ENCODE measurements at places on chromosomes 2 and 18. TPM values are rescaled to one million over a fixed set of nuclear protein-coding genes. Genes with fewer than 3 reads are reported as not detected.

Gene OTOF
- 6.9 TPM for total RNA-seq

Gene SERPINB12
- not detected for total RNA-seq

Gene KLHL30
- not detected for total RNA-seq

Gene ZNF514
- 10.1 TPM for total RNA-seq

Gene LOXHD1
- total RNA-seq = not detected

Gene FBXO48
- 1.4 TPM for total RNA-seq

Gene HOXD13
- not detected for total RNA-seq

Gene LTBP1
- total RNA-seq = 0.26 TPM

Gene WNT10A
- total RNA-seq = 0.18 TPM

Gene ETAA1
- 10.7 TPM for total RNA-seq

Gene SPATA3
- not detected for total RNA-seq

GRCh38 chr2:15313657-15314056 lies 247.5 kb downstream of the NBAS start:
- no peak for DNase-seq

GRCh38 chr18:44883671-44884070 lies 203.0 kb downstream of the SETBP1 start:
- no peak for DNase-seq

DNA sequence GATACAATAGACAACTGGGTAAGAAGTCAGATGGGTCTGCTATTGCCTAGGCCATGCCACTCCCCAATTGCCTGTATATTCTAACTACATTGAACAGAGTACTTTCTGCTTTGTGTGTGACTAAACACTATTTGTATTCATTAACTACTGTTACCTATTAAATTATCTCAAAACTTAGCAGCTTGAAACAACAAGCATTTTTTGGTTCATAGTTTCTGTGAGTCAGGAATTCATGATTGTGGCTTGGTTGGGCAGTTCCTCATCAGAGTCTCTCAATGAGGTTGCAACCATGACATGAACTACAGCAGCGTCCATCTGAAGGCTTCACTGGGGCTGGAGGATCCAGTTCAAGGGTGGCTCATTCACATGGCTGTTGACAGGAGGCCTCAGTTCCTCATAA lies 205.7 kb downstream of the EN1 start:
- DNase-seq = no peak

- DNase-seq = no peak
These were observed 779.2 kb downstream of the CNTNAP5 start for GRCh38 chr2:124804014-124804940.

DNA sequence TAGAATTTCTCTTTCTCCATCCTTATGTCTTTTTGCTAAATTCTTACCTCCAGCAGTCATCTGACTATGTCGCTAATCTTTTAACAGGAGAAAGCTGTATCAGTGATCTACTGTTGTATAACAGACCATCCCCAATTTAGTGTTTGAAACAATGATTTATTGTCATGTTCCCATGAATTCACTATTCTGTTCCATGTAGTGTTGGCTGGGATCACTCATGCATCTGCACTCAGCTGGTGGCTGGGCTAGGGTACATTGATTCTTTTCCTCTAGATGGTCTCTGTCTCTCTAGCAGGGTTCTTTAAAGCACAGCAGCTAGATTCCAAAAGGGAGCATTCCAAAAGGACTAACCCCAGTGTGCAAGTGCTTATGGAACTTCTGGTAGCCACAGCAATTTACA lies 184.2 kb upstream of the FANCL start:
- DNase-seq = no peak

DNA sequence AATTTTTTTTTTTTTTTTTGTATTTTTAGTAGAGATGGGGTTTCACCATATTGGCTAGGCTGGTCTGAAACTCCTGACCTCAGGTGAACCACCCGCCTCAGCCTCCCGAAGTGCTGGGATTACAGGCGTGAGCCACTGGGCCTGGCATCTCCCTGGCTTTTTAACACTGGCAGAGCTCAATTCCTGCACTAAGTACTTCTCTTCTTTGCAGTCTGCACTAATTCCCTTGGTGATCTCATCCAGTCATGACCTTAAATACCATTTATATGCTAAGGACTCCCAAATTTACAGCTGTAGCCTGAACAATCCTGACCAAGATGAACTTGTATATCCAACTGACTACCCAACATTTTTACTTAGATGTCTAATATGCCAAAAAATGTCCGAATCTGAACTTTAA lies 10.2 kb downstream of the PREPL start:
- no peak for DNase-seq

- DNase-seq = no peak
These were observed 169.8 kb downstream of the TRIM43 start for GRCh38 chr2:95761556-95761955.

- no peak for DNase-seq
These were observed 459.4 kb downstream of the EPHA4 start for GRCh38 chr2:221112744-221113143.

DNA sequence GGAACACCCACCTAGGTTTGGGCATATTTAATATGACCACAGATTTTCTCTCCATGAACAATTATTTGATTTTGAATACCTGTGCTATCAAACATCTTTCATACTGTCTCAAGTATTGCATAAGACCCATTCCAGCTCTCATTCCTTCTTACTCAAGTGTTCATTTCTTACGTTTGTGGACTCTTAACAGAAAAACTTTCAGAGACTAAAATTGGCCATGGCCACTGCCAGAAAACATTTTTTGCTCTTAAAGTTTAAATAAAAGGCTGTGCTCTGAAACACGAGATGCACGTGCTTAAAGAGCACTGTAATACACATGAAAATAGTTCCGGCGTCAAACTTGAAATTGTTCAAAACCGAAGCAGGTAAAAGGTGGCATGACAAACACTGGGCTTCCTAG lies 89.3 kb downstream of the LIMS1 start:
- DNase-seq = no peak

DNA sequence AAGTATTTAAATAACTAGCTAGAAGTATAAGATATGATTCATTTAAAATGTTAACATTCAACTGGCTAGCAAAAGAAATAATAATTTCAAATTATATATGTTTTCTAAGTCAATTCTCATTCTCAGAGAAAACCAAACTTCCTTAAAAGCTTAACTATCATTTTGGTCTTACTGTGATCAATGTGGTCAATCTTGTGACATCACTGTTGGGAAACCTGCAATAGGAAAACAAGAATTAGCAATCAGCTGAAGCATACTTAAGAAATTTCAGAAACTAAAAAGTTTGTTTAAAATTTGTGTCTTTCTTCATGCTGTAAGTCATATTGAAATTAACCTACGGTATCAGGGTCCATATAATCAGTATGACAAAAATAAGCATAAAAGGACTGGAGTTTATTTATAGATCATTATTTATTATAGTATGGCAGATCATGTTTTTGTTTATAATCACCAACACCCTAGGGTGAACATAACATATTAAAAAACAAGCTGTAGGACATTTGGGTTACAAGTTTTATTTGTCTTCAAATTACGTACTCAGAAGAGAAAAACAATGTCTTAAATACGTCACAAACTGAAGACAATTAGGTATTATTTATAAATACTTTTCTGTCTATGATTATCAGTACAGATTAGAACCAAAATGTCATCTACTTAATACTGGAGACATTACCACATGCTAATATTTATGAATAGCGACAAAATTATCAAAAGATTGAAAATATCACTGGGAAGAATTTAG lies 60.5 kb downstream of the BAZ2B start:
- no peak for DNase-seq

GRCh38 chr2:236946871-236947270 lies 138.8 kb upstream of the COPS8 start:
- DNase-seq = no peak

DNA sequence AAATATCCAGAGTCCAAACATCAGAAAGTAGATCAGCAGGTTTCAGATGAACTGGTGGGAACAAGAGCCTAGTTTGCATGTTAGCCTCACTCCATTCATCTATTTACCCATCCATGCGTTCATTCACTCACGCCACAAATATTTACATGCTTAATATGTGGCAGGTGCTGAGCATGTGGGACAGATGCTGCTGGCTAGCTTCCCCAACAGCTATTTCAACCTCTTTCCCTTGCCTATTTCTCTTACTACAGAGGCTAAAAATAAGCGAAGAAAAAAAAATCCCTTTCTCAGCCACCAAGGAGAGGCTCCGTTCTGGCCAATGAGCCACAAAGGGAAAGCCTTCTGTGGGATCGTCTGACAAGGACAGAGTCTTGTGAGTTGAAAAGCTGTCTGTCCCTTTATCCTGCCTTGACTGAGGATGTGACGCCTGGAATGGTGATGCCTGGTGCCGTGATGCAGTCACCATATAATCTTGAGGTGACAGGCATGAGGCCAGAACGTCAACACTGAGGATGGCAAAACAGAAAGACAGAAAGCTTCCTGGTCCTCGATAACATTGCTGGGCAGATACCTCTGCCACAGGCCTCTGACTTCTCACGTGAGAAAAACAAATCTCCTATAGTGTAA lies 78.2 kb downstream of the KCTD1 start:
- no peak for DNase-seq

GRCh38 chr2:120805602-120806001 lies 69.9 kb downstream of the GLI2 start:
- no peak for DNase-seq

GRCh38 chr2:30259827-30260679 lies 28.7 kb downstream of the LBH start:
- DNase-seq = no peak

- no peak for DNase-seq
These were observed 66.5 kb upstream of the UGP2 start for GRCh38 chr2:63775191-63775590.

DNA sequence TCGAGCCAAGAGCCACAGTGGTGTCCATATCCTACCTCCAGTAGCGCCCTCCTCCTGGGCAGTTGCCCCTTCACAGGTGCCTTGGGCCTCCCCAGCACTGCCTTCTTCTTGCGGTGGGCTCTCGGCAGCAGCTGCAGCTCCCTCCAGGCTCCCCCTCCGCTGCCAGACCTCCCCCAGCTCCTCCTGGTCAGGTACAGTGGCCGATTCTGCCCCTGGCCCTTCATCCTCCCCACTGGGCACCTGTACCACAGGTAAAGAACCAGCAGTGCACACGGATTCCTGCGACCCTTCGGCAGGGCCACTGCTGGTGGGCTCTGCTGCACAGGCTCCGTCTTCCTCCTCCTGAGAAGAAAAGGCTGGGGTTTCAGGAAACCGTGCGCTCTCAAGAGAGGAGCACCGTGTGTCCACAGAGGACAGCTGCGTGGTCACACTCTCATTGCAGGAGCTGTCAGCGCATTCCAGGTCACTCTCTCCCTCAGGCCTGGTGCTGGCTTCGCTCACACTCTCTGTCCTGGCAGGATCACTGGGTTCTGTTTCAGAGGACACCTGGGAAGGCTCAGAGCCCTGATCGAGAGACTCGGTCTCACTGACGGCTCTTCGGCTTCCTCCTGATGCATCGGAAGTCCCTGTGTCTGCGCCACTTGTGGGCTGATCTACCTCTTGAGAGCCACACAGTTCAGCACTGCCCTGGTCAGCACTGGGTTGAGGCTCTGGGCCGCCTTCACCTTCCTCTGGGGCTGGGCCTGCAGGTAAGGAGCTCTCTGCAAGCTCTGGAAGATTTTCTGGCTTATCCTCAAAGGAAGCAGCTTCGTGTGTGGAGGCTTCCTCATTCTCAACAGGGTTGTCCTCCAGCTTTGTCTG lies 147.4 kb upstream of the STK17B start:
- no peak for DNase-seq

DNA sequence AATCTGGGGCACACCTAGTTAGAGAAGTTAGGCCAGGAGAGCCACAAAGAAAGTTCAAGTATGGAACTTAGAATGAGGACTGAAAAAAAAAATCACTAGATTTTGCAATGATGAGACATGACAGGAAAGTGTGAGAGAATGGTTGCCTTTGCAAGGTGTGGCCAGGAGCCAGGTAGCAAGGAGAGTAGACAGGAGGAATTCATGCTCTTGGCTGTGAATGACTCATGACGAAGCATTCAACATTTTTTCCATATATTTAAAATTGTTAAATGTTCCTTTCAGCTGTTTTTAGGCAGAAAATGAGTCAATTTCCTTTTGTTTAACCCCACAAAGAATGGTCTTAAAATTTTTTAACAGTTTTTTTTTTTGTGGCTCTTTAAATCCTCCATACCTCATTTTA lies 636.9 kb downstream of the PLCL1 start:
- DNase-seq = no peak

DNA sequence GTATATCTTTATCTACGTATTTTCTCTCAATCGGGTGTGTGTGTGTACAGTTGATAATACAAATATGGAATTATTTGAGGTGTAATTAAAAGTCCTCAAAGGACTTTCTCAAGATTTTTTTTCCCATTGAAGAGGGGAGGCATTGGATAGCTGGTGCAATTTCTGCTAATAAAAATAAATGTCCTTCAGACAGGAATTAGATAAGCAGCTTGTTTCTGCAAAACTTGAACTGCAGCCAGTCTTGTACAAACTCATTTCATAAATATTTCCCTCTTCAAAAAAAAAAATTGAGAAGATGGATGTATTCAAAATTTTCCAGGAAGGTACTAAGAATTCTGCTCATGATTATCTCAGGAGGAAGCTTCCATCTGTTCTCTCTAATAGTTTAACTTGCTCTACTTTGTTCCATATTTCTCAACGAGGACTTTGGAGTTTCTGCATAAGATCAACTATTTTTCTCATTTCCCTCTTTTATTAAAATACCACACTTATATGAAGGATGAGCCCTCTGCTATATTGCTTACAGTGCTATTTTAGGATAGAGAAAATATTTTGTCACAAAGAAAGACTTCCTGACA lies 33.0 kb upstream of the GLS start:
- DNase-seq = no peak

GRCh38 chr2:146721486-146721885 lies 1123.3 kb upstream of the ACVR2A start:
- no peak for DNase-seq

- DNase-seq = no peak
These were observed 260.1 kb downstream of the PRKCE start for GRCh38 chr2:45911538-45911937.

- peak; percentile 11 for DNase-seq
These were observed 37.7 kb upstream of the MEX3C start for GRCh38 chr18:51235009-51235789.

GRCh38 chr18:50562686-50563085 lies 2.8 kb downstream of the MAPK4 start:
- no peak for DNase-seq

DNA sequence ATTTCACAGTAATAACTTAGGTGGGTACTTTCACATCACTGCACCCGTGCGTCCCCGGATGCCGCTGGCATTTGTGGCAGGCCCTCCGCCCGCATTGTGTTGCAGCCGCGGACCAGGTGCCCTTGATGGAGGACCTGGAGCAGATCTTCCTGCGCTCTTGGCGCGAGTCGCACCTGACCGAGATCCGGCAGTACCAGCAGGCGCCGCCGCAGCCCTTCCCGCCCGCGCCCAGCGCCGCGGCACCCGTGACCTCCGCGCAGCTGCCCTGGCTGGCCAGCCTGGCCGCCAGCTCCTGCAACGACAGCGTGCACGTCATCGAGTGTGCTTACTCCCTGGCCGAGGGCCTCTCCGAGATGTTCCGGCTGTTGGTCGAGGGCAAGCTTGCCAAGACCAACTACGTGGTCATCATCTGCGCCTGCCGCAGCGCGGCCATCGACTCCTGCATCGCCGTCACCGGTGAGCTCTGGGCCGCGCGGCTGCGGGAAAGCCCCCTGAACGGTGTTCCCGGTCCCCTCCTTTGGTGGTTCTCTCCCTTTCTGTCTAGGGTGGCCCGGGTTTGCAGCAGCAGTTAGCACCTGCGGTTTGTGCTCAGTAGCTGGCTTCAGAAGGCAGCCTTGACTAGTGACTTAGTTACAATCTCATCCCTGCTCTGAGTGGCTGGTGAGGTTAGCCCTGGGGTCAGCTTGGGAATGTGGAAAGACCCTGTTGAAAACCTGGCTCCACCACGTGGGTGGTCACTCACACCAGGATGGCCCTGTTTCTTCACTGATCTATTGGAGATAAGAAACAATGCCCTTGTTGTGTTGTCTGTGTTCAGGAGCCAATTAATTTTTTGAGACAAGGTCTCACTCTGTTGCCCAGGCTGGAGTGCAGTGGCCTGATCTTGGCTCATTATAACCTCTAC lies 59.1 kb downstream of the GREB1 start:
- DNase-seq = no peak
